Fibroblast of skin of right quadriceps (primary cell): ENCODE measurements at places on chromosomes 3 and 15.

DNA sequence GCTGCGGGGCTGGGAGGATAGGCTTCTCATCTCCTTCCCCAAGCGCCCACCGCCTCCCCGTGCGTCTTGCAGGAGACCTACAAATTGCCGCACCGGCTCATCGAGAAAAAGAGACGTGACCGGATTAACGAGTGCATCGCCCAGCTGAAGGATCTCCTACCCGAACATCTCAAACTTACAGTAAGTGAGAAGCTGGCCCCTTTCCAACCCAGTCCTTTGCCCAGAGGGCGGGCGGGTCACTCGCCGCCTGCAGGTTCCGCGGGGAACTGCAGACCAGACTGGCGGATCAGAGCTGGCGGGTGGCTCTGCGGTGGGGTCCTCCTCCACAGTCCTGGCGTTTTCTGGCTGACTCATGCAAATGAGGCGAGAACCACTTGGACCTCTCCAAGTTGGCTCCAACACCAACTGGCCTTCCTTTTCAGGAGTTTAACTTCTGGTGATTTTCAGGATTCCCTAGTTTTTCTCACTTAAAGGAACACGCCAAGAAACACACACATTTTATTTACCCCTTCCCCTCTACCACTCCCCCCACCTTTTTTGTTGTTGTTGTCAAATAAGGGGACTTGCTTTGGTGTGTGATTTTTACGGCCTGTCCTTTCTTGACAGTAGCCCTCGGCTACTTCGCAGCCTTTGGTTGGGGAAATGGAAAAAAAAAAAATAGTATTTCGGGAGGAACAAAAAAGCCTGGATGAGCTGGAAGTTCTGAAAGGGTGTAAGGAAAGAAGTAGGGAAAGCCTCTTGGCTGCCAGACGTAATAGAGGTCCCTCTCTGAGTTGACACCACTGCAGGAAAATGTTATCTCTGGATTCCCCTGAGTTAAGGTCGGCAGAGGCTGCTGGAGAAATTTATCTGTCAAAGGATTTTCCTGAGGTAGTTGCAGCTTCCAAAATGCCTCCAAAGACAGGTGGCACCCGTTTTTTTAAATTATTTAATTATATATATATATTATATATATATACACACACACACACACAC lies 1.3 kb downstream of the BHLHE40 start:
- peak; percentile 91 for DNase-seq

DNA sequence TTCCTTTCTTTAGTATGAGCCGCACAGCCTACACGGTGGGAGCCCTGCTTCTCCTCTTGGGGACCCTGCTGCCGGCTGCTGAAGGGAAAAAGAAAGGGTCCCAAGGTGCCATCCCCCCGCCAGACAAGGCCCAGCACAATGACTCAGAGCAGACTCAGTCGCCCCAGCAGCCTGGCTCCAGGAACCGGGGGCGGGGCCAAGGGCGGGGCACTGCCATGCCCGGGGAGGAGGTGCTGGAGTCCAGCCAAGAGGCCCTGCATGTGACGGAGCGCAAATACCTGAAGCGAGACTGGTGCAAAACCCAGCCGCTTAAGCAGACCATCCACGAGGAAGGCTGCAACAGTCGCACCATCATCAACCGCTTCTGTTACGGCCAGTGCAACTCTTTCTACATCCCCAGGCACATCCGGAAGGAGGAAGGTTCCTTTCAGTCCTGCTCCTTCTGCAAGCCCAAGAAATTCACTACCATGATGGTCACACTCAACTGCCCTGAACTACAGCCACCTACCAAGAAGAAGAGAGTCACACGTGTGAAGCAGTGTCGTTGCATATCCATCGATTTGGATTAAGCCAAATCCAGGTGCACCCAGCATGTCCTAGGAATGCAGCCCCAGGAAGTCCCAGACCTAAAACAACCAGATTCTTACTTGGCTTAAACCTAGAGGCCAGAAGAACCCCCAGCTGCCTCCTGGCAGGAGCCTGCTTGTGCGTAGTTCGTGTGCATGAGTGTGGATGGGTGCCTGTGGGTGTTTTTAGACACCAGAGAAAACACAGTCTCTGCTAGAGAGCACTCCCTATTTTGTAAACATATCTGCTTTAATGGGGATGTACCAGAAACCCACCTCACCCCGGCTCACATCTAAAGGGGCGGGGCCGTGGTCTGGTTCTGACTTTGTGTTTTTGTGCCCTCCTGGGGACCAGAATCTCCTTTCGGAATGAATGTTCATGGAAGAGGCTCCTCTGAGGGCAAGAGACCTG lies 13.2 kb downstream of the GREM1 start:
- DNase-seq: peak; percentile 58

DNA sequence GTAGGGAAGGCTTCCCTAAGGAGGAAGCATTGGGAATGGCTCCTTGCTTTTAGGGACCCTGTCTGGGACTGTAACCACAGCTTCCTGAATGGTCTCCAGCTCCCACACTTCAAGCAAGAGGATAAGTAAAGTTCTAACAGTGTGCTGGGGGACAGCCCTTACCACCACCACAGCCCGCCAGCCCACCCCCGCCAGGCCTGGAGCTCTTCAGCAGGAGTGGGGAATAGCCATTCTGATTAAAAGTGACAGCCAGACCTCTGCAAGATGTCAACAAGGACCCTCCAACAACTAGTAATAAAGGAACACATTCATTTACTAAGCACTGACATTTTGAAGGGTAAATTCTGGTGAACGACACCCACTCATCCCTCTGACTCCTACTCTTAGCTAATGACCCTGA lies 49.4 kb downstream of the CPN2 start:
- no peak for DNase-seq

- DNase-seq: peak; percentile 44
These were observed 121.9 kb upstream of the EPHA3 start for GRCh38 chr3:88985491-88985890.

DNA sequence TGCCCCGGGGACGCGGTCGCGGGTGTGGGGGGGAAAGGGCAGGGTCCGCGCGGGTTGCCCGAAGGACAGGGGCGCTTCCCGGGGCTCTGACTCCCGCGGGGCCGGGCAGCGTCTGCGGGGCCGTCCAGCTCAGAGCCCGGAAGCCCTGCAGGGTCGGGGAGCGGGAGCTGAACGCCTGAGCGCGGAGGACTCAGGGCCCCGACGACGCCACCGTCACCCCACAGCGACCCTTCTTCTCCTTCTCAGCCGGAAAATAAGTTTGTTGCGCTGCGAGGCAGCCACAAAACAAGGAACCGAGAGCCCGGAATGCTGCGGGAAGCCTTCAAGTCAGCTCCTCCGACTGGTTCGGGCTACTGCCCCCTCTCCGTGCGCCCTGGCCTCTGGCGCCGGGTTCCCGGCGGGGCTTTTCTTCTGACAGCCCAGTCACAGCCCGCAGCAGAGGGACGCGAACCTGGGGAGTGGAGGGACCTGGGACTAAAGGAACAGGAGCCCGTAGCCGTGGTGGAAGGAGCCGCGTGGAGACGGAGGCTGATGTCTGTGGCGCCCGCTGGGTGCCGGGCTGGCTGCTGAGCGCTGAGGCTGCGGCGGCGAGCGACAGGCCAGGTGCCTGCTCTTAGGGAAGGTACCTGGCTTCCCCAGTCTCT lies 484 bp downstream of the CNTN4 start:
- DNase-seq: peak; percentile 8

DNA sequence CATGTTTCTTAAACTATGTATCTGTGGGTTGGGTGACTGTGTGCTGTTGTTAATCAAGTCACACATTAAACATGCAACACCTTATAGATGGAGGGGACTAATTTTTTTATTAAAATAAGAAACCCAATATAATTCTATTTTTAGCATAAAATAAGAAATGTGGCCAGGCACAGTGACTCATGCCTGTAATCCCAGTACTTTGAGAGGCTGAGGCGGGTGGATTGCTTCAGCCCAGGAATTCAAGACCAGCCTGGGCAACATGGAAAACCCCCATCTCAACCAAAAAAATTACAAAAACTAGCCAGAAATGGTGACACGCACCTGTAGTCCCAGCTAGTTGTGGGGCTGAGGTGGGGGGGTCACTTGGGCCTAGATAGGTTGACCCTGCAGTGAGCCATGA lies 1021.0 kb downstream of the EPHA3 start:
- DNase-seq: no peak

DNA sequence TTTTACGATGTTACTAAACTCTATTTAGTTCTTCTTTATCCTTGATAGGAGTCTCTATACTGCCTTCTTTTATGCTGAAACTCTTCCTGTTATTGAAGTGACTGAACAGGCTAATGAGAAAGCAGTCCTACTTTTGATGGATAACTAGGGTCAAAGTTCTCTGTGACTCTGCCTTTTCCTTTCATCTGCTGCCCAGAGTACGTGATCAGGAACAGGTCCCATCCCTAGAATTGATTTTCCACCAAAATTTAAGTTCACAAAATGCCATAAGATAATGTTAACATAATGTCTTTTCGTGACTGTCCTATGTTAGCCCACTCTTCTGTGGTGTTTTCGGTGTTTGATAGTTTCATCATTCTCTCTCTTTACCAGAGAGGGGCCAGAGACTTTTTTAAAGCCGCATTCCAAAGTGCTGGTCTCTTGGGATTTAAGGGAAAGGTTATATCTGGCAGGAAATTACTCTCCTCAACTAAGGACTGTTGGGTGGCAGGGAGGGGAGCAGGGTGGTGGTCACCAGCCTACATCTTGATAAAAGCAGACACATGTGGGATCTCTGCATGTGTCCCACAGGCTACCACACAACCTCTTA lies 50.3 kb upstream of the PLXND1 start:
- no peak for DNase-seq

DNA sequence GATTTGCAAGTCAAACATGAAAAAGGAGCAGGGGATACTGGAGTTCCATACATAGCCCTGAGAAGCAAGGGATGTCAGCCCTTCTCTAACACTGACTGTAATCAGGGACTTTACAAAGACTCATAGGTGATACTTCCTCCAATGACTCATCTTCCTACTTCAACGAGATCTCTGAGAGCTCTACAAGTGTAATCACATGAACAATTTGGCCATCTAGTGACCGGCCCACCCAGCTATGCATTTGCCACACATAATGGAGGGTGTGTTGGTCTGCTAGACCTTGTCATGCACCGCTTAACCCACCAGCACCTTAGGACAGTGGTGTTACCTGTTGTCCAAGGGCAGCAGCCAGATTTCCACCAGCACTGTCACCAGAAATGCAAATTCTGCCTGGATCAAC lies 75.3 kb downstream of the NCEH1 start:
- no peak for DNase-seq

GRCh38 chr15:25181293-25182097 lies 226.7 kb downstream of the SNRPN start:
- no peak for DNase-seq

DNA sequence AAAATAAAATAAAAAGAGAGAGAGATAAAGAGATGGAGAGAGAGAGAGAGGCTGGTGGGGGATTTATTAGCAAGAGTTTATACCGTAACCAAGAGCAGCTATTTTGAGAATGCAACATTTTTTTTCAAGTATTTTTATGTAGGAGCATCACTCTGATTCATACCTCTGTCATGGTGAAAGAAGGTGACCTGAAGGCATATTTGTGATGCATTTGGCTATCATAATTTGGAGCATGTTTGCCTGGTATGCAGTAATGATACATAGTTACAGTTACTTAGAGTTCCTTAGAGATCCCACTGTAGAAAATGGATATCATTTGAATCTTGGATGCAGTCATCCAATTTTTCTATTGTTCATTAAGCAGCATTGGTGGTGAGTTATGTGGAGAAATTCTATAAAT lies 1472.4 kb downstream of the SI start:
- DNase-seq: no peak

- no peak for DNase-seq
These were observed 8.3 kb downstream of the GHRL start for GRCh38 chr3:10284496-10284895.

- no peak for DNase-seq
These were observed 612.7 kb downstream of the ROBO2 start for GRCh38 chr3:77652624-77653023.

GRCh38 chr3:186902154-186902553 lies 28.2 kb upstream of the ST6GAL1 start:
- peak; percentile 35 for DNase-seq

- DNase-seq: peak; percentile 71
These were observed 35.6 kb downstream of the DAPK2 start for GRCh38 chr15:64010719-64011118.

GRCh38 chr15:83123529-83123928 lies 16.1 kb downstream of the TM6SF1 start:
- no peak for DNase-seq

DNA sequence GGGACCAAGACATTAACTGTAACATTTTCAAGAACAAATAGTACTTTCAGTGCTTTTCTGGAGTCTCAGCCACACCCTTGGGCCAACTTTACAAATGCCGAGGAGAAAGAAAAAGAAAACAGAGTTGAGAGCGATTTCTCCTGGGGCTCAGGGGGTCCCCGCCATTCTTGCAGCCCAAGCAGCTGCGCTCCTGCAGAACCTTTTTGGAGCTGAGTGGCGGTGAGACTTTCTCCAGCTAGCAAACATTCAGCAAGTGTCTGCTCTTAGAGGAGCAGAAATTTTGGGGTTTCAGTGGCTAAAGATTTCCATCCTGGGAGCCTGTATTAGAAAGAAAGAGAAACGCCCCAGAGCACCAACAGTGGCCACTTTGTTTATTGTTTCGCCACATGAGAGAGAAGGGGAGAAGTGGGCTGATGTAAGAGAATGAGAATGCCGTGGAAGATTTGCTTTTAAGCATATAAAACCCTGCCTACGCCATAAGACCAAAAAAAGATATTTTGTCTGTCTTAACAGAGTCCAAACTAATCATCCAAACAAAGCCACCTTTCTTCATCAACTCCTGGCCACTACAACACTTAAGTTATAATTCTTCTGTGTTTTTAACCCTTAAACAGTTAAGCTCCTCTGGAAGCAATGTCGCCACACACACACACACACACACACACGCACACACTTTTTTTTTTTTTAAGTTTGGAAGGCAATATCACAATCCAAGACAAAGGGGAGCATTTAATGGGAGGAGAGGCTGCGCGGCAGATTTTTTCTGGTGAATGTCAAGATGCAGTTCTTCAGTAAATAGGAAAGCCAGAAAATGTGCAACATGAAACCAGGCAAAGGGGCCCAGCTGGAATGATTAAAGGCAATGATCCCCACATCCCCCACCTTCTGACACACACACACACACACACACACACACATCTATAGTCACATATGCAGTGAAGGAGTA lies 19.2 kb downstream of the EID1 start:
- DNase-seq: peak; percentile 79

DNA sequence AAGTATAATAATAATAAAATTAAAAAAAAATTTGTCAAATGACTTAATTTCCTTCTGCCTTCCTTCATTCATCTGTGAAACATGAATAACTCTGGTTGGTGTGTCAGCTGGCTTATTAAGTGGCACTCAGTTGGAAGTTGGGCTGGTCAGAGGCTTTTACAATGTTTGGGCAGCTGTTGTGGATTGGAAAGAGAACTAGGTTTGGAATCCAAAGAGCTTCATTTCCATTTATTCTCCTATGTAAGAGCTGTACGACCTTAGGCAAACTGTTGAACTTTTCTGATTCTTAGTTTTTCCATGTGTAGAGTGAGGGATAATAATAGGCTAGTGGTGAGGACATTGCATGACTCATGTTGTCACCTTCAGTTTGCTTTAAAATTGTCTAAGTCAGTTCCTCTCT lies 606.7 kb downstream of the PDCD6IP start:
- no peak for DNase-seq

- no peak for DNase-seq
These were observed 312.1 kb downstream of the SLC9A9 start for GRCh38 chr3:143535994-143536784.
